Effector memory CD8-positive, alpha-beta T cell (primary cell): ENCODE measurements at places on chromosomes 11 and 22.

DNA sequence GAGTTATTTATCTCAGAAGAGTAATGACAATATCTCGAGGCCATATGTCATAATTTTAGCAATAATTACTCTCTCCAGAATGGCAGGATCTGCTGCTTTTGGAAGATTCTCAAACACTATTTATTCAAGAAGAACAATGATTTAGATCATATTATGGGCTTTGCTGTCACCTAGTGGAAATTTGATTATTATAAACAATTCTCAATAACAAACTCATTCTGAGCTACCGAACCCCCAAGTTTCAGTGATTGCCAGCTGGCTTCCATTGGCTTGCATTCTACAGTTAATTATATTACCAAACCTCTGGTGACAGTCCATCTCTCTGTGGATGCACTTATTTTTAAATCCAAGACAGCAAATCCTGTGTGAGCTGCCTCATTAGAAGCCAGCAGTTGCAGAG is 27.9 kb upstream of the SLC36A4 start:
- no peak for DNase-seq

DNA sequence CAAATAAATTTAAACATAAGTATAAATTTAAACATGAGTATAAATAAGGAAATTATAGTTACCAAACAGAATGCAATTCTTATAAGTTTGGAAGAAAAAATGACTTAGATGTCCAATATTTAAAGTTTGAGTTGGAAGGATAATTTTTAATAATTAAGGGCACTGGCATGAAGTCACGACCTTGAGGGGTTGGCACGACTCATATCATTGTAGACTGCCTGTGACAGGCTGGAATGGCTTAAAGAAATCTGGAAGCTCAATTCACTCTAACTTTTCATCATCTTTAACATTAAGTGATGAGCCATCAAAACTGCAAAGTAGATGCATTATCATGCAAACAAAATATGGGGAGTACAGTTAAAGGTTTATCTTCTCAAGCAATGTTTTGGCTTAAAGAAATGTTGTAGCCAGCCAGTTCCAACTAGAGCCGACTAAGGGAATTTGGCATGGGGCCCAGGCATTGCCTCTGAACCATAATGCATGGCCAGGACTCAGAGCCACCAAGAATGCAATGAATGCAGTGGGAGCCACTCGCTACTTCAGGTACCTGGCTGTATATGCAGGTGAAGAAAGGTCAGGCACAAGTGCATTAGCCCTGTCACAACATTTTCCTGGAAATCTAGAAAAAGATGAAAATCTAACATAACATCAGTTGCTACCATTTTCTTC is 33.4 kb downstream of the PGR start:
- DNase-seq, result no peak

- no peak for DNase-seq
Measured at GRCh38 chr11:110614031-110614430, 98.2 kb downstream of the ARHGAP20 start.

DNA sequence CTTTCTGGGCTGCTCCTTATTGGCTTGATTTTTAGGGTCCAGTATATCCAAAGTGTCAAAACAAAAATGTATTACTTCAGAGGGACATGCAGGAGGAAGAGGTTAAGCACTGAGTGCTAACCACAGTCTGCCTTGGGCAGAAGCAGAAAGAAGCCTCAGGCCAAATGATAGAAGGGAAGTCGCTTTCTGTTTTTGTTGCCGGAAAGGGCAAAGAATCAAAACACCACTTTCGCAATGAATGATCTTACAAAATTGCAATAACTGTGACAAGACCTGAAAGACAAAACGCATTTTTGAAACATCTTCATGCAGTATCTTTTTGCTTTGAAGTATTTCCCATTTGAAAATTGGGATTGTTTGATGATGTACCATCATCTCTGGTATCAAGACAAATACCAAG is 70.1 kb upstream of the PICALM start:
- peak; percentile 22 for DNase-seq

- DNase-seq, result no peak
Measured at GRCh38 chr22:48496226-48496845, 1331.3 kb downstream of the BRD1 start.

DNA sequence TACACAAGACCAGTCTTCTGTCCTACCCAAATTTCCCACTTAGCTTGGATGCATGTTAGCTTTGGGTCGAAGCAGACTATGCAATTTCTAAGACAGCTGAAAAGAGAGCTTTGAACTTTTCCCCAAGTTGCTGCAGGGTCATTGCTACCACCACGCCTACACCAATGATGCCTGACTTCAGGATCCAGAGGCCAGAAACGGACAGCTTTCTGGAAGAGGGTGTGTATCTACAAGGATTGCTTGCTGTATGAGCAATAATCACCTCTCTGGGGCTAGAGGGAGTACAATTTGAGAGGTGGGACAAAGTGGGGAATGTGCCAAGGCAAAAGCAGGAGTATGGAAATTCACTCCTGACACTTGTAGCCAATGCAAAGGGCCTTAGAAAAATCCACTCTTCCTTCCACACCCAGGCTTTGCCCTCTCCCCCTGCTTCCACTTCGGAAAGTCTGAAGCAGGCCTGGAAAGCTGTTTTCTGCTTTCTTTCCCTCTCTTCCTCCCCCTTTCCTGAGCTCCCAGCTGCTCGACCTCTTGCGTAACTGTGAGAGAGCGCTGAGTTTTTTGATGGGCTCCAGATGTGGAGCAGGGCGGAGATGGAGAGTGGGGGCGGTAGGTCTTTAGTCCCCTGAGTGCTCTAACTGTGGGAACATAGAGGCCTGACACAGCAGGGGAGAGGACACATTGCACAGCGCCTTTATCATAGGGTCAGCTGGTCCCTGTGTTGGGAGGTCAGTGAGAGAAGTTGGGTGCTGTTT is 2.1 kb upstream of the PHLDB1 start:
- DNase-seq, result no peak

DNA sequence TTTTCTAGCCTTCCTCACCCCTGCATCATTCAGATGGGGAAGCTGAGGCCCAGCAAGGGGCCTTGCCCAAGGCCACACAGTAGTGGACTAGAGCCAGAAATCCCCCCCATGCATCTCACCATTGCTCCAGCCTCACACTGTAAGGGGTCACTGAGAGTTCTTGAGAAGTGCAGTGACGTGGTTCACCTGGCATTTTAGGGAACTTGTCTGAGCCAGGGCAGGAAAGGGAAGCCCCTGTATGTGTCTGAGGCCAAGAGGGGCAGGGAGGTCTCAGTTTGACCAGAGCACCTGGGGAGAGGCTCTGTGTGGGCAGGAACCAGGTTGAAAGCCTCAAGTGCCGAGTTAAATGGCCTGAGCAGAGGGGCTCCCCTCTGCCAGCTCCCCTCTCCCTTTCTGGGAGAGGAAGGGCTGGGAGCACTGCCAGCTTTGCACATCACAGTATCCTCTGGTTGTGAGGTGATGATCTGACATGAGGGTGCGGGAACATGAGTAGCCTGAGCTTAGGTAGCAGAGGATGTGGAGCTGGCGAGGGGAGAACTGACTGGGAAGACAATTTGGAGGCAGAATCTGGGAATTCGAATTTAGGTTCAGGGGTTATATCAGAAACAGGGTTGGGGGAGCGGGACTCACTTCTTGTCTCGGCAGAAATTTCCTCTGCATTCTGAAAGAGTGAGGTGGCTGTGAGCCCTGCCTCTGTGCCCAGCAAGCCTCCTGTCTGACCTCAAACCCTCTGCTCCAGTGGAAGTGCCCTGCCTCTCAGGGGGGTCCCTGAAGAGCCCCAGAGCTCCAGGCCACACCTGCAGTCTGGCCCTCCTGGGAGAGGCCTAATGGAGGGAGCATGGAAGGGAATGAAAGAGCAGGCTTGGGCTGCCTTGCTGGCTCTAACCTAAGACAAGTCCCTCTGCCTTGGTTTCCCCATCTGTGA is 14.6 kb downstream of the ARHGEF17 start:
- DNase-seq, result no peak

- DNase-seq, result no peak
Measured at GRCh38 chr11:116109228-116109627, 605.0 kb upstream of the CADM1 start.

- peak; percentile 44 for DNase-seq
Measured at GRCh38 chr22:38316364-38317121, 690 bp downstream of the CSNK1E start.

- no peak for DNase-seq
Measured at GRCh38 chr11:58999291-58999680, 60.0 kb downstream of the GLYATL1 start.

DNA sequence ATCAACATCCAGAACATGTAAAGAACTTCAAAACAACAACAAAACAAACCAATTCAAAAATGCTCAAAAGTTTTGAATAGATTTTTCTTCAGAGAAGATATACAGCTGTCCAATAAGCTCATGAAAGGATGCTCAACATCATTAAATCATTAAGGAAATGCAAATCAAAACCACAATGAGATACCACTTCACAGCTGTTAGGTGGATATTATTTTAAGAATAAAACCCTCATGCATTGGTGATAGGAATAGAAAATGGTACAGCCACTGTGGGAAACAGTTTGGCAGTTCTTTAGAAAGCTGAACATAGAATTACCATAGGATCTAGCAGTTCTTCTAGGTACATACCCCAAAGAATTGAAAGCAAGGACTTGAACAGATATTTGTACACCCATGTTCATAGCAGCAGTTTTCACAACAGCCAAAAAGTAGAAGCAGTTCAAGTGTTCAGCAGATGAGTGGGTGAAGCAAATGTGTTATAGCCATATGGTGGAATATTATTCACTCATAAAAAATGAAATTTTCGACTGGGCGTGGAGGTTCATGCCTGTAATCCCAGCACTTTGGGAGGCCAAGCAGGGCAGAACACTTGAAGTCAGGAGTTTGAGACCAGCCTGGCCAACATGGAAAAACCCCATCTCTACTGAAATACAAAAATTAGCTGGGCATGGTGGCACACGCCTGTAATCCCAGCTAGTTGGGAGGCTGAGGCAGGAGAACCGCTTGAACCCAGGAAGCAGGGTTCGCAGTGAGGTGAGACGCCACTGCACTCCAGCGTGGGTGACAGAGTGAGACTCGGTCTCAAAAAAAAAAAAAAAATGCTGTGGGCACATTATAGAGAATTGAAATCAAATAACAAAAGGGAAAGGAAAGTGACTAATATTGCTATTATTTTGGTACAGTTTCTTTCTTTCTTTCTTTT is 42.9 kb downstream of the CBL start:
- no peak for DNase-seq

- no peak for DNase-seq
Measured at GRCh38 chr22:27676545-27677213, 124.9 kb downstream of the MN1 start.

- DNase-seq, result no peak
Measured at GRCh38 chr11:109424901-109425300, 2.9 kb downstream of the C11orf87 start.

GRCh38 chr11:70477176-70477575 is 78.8 kb downstream of the CTTN start:
- DNase-seq, result no peak

DNA sequence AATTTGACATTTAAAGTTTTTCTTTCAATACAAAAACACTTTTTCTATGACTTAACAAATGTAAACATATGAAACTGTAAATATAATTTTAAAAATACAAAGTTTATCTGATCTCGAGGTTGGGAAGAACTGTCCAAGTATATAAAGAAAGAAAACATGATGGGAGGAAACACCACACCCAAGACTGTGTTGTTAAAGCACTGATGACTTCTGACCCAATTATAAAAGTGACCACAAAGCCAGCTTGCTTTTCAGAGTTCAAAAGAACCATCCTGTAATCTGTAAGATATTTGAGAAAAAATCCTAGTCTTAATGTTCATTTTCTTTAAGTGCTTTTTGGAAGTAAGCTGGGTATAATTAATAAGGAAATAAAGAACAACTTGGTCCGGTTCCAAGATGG is 15.6 kb downstream of the CEP57 start:
- DNase-seq, result no peak

DNA sequence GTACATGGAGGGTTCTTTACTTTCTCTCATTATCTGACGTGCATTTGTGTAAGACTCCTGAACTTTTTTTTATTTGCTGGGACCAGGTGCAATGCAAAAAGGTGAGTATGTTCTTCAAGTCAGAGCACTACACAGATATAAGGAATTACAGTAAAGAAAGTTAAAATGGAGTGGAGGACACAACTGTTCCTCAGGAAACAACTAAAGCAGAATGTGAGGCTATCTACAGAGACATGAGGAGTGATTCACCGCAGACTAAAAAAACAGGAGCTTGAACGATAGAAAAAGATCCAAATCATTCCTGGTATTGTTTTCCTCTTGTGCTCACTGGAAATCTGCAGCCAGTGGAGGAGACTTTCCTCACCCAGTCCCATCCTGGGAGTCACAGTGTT is 106.2 kb downstream of the ABTB2 start:
- no peak for DNase-seq

GRCh38 chr11:94866231-94866822 is 98.2 kb downstream of the AMOTL1 start:
- no peak for DNase-seq

DNA sequence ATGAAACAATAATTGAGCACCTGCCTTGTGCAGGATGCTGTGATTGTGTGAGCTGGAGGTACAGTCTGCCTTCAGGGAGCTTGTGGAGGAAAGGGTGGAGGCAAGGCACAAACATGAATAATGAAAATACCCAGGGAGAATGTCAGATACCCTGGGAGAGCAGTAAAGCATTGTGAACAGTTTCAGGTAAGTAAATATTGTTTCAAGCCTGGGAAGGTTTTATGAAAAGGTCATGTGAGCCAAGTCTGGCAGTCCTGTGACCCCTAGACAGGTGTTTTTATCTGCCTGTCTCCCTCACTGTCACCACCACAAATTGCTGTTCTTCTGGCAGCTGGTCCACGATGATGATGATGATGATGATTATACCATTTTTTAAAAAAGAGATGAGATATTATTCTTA is 32.0 kb downstream of the SPECC1L start:
- DNase-seq, result no peak

DNA sequence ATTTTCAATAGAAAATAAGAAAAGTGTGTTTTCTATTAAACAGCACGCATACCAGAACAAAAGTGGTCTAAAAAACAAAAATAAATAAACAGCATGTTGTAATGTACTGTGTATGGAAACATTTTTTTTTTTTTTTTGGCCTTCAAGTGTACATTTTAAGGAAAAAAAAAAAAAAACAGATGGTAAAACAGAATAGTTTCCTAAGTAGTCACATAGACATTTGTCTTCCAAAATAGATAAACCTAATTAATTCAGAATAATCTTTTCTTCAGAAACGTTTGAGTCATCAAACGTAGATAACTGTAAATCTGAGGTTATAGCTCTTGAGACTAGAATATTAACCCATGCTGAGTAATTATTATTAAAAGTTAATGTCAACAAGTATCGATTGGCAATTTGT is 396 bp upstream of the CFAP300 start:
- no peak for DNase-seq

DNA sequence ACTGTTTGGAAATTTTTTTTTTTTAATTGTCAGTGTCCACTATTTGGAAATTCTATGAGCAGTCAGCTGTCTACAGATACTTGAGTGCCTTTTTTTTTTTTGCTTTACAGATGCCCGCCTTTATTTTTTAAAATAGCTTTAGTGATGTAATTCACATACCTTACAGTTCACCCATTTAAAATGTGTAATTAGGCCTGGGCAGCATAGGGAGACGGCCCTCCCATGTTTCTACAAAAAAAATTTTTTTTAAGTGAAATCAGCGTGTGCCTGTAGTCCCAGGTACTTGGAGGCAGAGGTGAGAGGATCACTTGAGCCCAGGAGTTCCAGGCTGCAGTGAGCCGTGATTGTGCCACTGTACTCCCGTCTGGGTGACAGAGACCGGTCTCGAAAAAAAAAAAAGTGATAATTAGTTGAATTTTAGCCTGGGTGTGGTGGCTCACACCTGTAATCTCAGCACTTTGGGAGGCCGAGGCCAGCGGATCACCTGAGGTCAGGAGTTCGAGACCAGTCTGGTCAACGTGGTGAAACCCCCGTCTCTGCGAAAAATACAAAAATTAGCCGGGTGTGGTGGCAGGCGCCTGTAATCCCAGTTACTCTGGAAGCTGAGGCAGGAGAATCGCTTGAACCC is 1.5 kb downstream of the ZNF143 start:
- DNase-seq, result no peak
